ENCODE measurements at places on chromosomes 1 and 21.

DNA sequence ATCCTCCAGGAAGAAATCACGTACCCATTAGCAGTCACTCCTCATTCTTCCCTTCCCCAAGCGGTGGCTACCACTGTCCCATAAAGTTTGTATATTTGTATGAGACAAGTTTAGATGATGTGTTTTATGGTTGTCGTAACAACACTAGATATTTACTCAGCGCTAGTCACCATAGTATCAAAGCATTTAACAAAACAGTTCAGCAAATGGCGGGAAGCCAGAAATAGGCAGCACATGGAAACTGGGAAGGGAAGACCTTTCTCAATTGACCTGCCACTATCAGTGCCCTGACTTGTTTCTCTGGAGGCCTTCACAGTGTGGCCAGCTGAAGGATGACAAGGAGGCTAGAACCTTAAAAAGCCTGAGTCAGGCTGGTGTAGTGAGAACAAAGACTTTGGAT lies 31.1 kb downstream of the CNST start:
- DNase-seq: no peak

DNA sequence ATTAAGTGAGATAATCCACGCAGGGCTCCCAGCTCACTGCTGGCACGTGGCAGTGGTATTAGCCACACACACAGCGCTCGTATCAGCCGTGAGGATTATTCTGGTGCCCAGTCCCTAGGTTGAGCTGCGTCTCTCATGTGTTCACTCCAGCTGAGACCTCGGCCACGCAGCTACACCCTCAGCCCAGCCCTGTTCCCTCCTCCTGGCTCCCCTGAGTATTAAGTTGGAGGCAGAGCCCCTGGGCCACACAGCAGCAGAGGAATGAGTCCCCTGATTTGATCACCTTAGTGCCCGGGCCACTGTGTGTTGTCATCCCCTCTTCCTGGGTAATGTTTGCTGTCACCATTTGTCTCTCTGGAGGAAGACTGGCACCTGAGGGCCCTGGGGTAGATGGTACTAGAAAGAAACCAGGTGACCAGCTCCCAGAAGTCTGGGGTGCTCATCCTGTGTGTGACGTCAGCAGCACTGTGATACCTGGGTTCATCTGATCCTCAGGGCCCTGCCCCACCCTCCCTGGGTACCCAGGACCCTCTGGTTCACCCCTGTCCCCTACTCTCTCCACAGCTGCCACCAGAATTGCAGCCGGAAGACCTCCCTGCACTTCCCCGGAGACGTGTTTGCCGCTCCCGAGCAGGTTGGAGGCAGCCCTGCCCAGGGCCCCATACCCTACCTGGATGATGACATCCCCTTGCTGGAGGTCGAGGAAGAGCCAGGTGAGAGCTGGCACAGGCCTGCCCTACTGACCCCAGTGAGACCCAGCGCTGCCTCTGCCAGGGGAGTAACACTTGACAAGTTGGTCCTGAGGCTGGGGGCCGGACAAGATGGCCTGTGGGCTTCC lies 40.1 kb downstream of the DISP3 start:
- DNase-seq: no peak

DNA sequence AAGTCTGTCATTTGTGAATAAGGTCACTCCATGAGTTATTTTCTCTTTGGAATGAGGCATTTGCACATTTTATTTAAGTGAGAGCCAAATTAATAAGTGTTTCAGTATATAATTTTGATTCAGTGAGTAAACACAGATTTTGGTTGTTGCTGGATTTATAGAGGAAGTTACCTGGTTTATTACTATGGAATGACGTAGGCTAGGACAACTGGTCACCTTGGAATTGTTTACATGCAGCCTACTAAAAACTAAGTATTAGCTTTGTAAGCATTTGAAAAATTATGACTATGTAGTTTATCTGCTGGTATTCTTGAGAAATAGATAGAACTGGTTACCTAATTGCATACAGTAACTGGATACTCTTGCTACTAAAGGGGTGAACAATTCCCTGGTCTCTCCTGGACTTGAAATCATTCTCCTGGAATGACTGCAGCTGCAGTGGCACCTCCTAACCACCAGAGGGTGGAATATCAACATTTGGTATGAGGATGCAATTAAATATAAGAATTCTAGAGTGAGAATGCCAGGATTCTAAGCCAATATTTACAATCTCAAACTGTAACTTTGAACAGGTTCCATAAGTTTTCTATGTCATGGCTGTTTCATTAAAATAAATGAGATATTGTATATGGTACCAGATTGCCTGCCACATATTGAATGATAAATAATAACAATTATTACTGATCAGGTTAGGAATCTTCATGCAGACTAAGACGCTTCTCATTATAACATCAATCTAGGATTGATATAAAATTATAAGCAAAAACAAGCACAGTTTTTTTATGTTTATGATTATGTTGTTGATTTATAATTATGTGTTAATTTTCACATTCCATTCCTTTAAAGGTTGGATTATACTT lies 3.5 kb upstream of the KRTAP27-1 start:
- peak; percentile 6 for DNase-seq

DNA sequence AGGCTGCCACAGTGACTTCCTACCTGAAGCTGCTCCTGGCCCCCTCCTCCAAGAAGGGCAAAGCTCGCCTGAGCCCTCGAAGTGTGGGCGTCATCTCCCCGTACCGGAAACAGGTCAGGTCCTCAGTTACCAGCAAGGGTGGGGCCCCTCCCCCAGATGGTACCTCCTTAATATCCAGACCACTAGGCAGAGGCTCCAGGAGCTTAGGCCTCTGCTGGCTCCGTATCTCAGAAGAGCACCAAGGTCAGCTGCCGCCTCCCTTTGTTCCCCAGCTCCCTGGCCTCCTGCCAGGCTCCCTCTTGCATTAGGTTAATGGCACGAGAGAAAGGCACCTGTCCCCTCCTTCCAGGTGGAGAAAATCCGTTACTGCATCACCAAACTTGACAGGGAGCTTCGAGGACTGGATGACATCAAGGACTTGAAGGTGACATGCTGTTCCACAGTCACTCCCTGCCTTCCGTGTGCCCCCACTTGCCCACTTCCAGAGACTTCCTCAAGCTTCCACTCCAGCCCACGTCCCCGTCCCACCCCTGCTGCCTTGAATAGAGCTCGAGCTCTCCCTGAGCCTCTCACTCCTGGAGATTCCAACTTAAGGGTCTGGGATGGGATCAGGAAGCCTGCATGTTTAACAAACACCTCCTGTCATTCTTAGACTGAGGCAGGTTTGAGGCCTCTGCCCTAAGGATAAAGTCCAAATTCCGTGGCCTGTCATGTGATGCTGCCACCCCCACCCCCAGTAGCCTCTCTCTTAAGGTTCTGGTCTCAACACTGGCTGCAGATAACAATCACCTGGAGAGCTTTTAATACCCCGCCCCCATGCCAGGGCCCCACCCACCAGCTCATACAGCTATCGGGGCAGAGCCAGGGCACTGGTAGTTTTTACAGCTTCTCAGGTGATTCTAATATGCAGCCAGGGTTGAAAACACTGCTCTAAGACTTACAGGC lies 8.3 kb downstream of the RHOC start:
- DNase-seq: peak; percentile 78

- no peak for DNase-seq
Measured at GRCh38 chr1:230592848-230593414, 49.4 kb upstream of the COG2 start.

- no peak for DNase-seq
Measured at GRCh38 chr1:240258910-240259309, 167.2 kb downstream of the FMN2 start.

DNA sequence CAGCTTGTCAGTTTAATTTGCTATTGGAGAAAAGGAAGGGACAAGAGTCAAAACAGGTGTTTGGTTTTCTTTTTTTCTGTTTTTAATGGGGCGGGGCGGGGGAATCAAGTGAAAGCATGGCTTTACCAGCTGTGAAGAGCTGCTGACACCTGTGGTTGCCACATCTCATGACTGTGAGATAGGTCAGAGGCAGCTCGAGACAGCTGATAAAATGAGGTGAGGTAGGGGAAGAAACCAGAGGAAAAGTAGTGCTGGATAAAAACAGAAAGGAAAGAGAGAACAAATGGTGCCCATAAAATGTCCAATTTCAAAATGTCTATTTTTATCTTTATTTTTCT lies 272.3 kb downstream of the NEGR1 start:
- DNase-seq: no peak

DNA sequence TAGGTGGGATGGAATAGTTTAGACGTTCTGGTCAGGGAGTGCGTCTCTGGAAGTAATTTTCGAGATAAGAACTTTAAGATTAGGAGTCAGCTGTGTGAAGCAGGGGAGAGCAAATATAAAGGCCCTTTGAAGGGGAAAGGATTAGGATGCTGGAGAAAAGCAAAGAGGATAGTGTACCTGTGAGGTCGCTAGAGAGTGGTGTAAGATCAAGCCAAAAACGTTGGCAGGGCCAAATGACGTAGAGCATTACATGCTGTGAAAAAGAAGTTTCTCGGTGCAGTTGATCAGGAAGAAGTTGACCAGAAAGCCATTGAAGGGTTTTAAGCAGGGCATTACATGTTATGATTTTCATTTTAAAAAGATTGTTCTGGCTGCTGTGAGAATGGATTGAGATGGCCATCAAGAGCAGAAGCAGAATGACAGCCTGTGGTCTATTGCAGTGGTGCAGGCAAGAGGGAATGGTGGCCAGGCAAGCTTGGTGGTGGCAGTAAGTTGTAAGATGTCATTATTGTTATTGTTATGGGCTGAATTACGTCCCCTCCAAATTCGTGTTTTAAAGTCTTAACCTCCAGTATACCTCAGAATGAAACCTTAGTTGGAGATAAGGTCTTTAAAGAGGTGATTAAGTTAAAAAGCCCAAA lies 113.6 kb upstream of the KIF26B start:
- no peak for DNase-seq

DNA sequence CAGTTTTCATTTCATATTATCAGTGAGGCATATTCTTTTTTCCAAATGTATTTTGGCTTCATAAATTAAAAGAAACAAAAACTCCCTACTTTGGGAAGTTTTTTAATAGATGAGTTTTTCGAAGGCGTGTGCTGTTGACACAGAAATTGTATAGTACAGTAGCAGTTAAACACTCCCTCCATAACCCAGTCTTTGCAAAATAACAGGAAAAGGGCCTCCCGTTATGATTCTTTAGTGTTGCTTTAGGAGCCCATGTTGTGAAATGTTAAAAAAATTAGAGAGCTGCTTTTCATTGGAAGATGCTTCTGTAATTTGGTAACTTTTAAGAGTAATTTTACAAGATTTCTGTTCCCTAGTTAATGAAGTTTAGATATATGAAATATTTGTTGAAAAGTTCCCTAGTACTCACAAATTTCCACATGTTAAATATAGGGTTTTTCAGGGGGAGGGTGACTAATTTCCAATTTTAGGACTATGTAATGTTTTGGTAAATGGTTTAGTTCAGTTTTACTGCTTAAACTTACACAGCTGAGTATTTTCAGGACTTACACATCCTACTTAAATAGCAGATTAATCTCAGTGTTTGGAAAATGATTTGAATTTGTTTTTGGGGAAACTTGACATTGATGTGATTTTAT lies 2.0 kb downstream of the CAMSAP2 start:
- no peak for DNase-seq

DNA sequence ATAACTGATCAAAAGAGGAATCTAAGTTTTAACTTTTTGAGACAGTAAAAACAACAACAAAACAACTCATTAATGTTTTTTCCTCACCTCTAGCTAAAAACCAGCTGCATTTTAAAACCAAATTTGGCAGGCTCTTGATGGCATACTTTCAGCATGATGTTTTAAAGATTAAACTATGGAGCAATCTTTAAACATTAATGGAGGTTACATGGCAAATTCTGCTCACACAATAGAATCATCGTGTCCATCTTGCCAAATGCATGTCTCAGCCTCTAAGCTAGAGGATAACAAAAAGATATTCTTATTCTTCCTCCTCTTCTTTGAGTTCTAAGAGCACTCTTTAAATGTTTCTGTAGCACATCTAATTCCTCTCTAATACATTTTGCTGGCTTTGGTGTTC lies 579.8 kb upstream of the PKN2 start:
- no peak for DNase-seq

- peak; percentile 89 for DNase-seq
Measured at GRCh38 chr1:37807220-37807554, 403 bp upstream of the C1orf122 start.

- DNase-seq: peak; percentile 78
Measured at GRCh38 chr1:111769517-111770146, 13.9 kb downstream of the DDX20 start.

GRCh38 chr1:181931873-181932272 lies 129.6 kb downstream of the ZNF648 start:
- no peak for DNase-seq

DNA sequence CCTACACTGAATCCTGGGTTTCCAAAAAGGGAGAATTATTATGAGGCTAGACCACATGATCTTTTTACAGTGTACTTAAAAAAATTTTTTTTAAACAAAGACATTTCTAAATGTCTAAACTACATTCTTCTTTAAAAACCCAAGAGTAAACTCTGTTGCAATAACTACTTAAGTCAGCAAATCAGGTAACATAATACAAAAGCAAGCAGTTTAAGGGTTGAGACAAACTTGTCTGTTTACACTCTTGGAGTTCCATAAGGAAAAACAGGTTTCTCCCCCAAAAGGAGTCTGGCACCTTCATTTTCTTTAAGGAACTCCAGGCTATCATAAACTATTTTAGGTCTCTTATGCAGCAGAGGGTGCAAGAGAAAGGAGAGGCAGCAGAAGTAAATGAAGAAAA lies 12.5 kb upstream of the ANKRD45 start:
- DNase-seq: no peak

DNA sequence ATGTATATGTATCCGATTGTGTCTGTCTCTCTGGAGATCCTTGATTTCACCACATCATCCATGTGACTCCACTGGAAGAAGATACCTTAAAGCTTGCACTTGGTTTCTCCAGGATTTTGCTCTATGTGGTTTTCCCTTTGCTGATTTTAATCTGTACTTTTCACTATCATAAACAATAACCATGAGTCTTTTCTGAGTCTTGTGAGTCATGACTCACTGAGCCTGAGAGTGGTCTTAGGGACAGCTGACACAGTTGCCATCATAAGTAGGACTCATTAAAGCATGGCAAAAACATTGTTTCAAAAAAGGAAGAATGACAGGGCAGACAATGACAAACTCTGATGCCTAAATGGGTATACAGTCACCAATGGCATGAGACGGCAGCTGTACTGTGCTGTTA lies 226.2 kb downstream of the AKT3 start:
- DNase-seq: no peak

- DNase-seq: no peak
Measured at GRCh38 chr1:2269193-2269921, 41.2 kb downstream of the SKI start.

DNA sequence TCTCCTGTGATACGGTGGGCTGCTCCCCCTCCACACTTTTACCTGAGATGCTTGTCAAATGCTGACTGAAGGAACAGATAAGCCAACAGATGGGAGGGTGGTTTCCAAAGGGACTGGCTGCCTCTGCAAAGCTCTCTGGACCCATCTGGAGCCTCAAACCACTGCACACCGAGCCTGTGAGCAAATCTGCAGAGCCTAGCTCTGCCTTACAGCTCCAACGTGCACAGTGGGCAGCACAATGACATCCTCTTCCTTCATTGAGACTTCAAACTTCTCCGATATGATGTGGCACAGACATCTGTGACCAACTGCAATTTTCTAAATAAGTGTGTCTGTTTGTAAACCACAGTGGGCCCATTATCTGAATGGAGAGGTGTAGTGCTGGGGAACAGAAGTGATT lies 26.2 kb upstream of the KNCN start:
- no peak for DNase-seq
